OCI-LY7 (cell line): ENCODE measurements at places on chromosomes 7 and 10.
A peak's percentile ranks its signal among the peaks of the same experiment; 100 is the strongest.

DNA sequence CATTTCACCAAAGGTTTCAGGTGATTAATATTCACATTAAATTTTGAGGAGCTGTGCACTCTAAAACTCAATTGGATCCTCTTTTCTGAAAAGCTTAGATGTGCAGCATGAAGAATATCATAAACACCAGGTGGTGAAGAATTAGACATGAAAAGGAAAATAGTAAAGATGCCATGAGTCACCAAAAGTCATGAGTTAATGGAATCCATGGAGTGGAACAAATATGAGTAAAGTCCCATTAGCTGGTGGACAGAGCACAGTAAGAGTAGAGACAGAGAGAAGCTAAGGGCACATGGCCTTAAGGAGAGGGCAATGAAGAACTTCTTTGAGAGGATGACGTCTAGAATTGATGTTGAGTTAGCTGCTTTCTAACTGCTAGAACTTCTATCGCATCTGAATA, 271.6 kb downstream of the CSTF2T start:
- no peak for DNase-seq

- DNase-seq = no peak
Observed at GRCh38 chr10:24603333-24603732, 120.4 kb downstream of the ARHGAP21 start.

DNA sequence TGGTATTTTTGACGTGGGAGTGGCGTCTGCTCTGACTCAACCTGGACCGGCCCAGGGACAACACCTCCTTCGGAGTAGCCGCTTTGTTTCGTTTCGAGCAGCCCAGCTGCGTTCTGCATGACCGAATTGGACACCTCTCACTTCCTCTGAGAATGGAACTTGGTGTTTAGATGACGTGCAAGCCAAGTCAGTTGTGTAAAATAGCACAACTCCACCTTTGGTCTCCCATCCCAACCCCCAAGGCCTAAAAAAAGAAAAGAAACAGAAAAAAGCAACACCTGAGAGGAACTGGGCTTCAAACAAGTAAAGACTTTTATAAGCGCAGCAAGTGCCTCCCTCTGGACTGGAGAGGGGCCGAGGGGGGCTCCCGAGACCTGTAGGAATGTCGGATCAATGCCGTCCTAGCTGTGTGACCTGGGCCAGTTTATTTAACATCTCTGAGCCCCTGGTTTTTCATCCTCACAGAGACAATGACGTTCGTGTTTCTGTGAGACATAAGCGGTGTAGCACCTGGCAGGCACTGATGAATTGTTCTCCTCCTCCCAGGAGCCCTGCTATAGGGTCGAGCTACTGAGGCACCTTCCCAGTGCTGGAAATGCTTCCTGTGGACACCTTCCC, 52.0 kb upstream of the SMNDC1 start:
- DNase-seq = peak; percentile 98

DNA sequence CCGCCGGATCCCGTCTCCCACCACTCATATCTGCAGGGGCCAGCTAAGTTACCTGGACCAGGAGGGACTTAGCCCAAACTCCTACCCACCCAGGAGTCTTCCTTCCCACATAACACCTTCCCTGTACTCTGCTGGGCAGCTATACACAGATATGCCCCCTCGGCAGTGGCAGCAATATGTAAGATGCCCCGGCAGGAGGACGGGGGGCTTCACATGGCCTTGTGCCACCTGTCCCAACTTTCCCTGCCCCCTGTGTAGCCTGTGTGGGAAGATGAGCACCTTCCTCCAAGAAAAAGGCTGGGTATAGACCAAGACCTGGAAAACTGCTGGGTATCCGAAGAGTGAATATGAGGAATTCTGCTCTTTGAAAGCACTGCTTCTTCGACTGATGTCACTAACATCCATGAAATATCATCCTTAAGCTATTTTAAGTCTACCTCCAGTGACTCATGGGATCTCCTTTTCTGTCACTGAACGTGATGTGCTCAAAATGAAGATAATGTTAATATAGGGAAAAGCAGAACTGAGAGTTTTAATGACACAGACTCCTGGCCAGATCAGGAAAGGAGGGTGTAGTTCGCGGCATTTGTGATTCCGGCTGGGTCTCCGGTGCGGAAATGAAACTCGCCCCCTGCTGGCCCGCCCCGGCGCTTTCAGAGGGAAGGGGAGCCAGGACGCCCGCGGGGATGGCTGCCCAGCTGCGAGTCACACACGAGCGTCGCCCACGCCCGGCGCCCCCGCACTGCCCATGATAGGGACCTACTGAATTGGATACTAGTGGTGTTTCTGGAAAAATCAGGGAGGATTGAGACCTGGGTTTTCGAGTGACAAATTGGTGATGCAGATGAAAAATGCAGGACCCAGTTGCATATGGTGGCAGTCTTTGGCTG, 256.9 kb upstream of the NFE2L3 start:
- DNase-seq = peak; percentile 70

DNA sequence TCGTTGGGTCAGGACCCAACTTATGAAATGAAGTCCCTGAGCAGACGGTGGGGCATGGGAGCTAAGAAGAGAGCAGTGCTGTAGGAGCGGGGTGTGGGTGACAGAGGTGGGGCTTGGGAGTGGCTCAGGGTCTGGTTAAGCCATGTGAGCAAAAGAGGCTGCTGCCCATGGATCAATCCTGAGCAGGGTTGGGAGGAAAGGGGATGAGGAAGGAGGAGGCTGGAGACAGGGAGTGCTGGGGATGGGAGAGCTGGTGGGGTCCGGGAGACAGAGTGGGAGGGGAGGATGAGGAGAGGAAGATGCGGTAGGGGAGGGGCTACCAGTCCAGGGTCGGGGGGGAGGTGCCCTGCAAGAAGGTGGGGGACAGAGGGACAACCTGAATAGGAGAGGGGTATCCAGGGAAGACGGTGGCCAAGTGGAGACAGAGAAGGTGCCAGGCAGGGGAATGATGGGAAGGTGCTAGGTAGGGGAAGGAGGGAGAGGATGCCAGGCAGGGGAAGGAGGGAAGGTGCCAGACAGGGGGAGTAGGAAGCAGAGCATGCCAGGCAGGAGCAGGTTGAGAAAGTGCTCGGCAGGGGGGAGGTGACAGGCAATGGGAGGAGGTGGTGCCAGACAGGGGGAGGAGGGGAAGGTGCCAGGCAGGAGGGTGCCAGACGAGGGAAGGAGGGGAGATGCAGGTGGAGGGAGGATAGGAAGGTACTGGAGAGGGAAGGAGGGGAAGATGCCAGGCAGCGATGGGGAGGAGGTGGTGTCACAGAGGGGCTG, 27.5 kb upstream of the SMARCD3 start:
- DNase-seq = no peak

GRCh38 chr10:104327745-104328645, 10.3 kb downstream of the ITPRIP start:
- DNase-seq = no peak

- DNase-seq = no peak
Observed at GRCh38 chr10:1195828-1196227, 139.6 kb downstream of the WDR37 start.

DNA sequence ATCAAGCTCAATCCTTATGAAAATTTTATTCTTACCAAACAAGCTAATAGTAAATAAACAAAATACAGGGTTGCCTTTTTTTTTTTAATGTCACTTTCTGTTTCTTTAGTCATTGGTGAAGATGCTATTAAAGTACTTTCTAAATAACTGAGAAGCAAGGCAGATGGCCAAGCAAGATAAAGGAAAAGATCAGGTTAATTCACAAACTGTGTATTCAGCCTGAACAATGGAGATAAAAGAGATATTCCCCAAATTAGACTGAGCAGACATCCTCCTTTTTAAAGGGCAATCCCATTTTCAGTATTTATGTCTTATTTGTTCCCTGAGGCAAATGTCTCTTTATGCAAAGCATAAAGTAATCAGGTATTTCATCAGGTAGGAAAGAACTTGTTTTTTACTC, 23.1 kb upstream of the XRCC2 start:
- DNase-seq = no peak

DNA sequence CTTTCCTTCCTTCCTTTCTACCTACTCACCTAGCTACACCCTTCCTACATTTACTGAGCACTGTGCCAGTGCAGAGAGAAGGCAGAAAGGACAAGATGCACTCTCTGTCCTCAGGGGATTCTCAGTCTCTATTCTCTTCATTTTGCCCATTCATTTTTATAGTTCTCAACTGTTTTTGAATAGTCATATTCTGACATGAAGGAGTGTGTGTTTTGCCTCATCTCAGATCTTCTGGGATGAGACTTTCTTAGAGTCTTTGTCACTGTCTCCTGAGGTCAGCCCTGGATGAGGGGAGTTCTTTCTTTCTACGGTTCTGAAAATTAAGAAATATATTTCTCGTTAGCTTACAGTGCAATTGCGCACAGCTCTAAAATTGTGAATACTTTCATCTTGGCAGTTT, 21.3 kb downstream of the CLCN1 start:
- no peak for DNase-seq

DNA sequence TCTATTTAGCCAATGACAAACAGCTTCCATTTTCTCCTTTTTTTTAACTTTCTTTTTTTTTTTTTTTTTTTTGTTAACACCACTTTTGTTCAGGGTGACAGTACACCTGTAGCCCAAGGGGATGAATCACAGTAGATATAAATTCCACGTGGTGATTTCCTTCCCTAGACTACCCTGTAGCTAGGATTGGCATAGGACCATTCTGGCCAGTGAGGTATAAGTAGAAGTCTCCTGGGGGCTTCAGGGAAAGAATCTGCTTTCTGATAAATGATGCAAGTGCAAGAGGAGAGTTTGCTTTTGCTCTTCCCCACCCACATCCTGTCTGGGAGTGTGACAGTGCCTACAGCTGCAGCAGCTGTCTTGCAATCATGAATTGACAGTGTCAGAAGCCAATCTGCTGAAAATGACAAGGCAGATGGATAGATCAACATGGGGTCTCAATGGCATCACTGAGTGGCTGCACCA, 63.2 kb upstream of the TOMM7 start:
- DNase-seq = peak; percentile 92

DNA sequence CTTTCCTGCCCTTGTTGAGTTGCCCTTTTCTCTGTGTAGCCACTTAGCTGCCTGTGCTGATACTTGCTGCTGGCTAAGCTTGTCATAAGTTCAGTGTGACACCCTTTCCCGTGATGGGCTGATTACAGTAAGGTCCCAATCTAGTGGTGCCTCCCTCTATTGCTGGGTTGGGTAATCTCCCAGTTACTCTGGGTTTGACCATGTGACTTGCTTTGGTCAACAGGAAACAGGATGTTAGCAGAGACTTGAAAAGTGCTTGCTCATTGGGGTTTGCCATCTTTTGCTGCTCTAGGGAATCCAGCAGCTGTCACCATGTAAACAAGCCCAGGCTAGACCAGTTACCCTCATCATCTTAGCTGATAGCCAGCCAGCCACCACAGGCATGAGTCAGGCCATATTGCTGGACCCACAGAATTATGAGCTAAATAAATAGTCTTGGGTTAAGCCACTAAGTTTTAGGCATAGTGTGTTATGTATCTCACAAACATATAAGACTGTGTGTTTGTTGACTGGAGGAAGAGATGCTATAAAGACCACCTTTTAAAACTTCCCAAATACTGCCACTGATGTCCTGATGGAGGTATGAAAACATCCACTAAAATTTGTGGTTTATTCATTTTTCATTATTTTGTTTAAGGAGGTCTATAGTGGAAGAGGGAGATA, 4.0 kb upstream of the LEP start:
- peak; percentile 59 for DNase-seq

DNA sequence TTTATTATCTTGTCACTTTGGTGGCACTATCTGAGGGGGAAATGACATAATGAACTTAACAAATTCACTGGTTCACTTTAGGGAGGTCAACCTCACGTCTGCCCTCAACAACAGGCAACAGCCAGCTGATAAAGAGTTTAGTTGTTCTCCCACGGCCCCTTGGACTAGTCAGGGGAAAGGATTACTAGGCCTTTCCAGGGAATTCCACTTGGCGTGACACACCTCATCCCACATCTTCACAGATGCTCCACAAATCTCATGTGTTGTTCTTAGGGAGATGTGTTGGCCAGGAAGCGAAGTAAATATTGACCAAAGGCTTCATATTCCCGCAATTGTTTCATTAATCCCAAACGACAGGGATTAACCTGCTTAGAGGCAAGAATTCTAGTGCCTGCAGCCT, 183.5 kb upstream of the CDCA7L start:
- no peak for DNase-seq

- no peak for DNase-seq
Observed at GRCh38 chr7:158313931-158314330, 273.7 kb downstream of the PTPRN2 start.

GRCh38 chr10:13193637-13194036, 32.3 kb downstream of the MCM10 start:
- no peak for DNase-seq

DNA sequence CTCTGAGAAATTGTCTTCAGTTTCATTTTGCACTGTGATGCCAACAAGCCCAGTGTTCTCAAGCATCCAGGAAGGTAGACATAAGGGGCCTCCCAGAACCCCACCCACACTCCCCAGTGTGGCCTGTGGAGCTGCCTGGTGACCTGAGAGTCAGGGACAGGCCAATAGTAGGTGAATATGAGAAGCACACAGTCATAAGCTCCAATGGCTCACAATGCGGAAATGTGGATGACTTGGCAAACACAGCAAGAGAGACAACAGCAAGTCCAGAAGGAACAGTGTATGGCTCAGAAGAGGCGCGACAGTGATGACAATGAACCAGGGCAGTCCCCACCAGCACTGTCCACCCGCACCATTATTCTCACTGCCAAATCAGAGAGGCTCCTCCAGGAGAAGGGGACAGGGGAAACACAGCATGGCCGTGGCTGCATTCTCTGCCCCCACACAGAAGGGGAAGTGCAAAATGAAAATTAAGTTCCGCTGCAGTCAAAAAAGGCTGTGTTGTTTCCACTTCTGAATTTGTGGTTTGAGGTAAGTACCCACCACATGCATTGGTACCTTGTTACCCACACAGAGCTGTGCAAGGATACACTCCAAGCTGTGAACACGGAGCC, 419.8 kb downstream of the GRID1 start:
- DNase-seq = peak; percentile 74

- no peak for DNase-seq
Observed at GRCh38 chr7:140212100-140212881, 35.5 kb upstream of the KDM7A start.

- no peak for DNase-seq
Observed at GRCh38 chr7:105426606-105427146, 38.0 kb upstream of the SRPK2 start.

DNA sequence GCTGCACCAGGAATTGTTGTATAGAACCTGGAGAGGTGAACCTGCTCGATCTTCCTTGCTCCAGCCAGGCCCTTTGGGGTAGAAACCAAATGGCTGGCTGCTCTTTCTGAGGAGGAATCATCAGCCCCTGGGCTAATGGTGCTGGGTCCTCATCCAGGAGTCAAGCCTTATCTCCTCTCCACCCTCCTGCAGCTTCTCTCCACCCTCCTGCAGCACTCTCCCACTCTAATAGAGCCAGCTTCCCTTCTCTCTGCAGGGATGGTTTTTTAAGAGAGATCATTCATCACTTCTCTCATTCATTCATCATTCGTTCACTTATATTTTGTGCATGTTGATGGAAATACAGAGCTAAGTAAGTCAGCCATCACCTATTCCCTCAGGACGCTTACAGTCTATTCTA, 103.5 kb downstream of the XPNPEP1 start:
- no peak for DNase-seq

GRCh38 chr10:11178606-11179515, 161.2 kb downstream of the CELF2 start:
- DNase-seq = peak; percentile 85
